DMS79 treated with DMSO at 0.1 percent for 48 hours (cell line): ENCODE measurements at places on chromosomes 2 and 18.
A peak's percentile ranks its signal among the peaks of the same experiment; 100 is the strongest.

- DNase-seq = peak; percentile 74
Measured at GRCh38 chr2:45874344-45874743, 222.9 kb downstream of the PRKCE start.

- DNase-seq = peak; percentile 18
Measured at GRCh38 chr2:27863146-27863545, 27.0 kb downstream of the RBKS start.

DNA sequence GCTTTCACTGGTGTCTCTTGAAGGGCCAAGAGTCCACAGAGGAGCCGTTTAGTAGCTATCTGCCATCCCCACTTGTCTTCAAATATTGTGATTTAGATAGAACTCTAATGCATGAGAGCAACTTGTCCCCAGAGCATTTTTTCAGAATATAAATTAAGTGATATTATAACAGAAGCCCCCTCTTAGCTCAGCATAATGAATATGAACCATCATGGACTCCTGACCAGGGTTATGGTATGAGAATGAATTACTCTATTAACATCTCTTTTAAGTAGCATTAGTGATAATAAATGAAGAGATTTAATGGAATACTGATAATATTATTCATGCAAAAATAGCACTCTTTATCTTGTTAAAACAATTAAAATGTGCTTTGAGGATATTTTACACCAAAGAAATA is 709.6 kb downstream of the GALR1 start:
- DNase-seq = no peak

DNA sequence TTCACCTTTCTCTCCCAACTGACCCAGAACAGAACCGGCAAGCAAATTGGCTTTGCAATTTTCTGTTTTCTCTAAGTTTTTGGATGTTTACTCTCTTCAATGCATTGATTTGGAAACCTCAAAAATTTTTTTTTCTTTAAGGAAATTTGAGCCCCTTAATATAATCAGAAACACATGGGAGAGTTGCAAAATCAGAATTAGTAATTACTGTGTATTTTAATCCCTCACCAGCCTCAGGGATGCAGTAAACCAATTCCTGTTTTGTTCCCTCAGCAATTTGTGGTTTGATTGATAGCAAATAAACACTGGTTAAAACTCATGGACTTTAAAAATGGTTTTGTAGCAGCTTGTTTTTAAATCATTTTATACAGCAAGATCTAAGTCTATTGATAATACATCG is 281.5 kb downstream of the NEDD4L start:
- DNase-seq = no peak

DNA sequence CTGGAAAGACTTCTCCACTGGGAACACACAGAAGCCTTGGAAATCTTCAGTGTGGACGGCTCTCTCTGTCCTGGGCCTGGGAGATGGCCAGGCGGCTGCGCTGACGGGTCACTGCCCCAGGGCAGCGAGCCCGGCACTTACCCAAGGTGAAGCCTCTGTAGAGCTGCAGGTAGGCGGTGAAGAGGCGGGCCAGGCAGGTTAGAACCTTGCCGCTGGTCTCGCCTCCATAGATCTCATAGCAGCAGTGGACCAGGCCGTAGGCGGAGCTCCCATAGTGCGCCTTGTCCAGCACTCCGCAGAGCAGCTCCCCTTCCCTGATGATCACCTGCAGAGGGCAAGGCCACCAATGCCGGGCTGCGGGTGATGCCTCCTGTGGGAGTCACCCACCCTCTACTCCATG is 53.0 kb downstream of the POLR1A start:
- DNase-seq = no peak

GRCh38 chr2:63796366-63796765 is 45.3 kb upstream of the UGP2 start:
- DNase-seq = no peak

DNA sequence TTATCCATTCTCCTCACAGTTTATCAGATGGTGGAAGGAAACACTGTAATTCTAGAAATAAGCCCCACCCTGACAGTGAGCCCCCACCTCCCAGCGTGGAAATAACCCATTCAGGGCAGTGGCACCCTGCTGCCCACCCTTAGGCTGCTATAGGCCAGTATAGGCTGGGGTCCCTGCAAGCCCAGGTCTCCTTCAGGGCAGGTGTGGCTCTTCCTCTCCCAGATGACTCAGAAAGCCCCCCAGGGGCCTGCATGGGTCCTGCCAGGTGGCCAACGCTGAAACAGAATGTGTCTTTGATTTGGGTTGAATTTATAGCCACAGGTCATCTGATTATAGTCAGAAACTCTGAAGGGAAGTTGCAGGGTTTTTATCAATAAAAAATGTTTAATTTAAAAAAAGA is 136.4 kb downstream of the SH3RF3 start:
- no peak for DNase-seq

- peak; percentile 73 for DNase-seq
Measured at GRCh38 chr18:49813069-49813318, 339 bp downstream of the ACAA2 start.

DNA sequence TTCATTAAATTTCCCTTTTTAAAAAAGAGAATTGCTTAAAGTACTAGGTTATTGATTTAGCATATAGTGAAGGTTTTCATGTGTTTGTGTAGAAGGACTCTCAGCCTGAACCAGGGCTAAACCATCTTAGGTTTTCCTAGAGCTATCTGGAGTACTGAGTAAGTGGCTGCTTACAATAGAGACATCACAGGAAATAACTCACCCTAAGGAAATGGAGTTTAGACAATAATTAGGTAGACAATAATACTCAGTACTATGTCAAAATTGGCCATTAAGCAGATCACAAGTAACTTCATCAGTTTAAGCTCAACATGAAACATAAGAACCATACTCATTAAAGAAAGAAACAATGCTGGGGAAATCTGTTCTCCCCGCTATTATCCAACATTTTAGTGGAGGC is 240.0 kb downstream of the RND3 start:
- no peak for DNase-seq

DNA sequence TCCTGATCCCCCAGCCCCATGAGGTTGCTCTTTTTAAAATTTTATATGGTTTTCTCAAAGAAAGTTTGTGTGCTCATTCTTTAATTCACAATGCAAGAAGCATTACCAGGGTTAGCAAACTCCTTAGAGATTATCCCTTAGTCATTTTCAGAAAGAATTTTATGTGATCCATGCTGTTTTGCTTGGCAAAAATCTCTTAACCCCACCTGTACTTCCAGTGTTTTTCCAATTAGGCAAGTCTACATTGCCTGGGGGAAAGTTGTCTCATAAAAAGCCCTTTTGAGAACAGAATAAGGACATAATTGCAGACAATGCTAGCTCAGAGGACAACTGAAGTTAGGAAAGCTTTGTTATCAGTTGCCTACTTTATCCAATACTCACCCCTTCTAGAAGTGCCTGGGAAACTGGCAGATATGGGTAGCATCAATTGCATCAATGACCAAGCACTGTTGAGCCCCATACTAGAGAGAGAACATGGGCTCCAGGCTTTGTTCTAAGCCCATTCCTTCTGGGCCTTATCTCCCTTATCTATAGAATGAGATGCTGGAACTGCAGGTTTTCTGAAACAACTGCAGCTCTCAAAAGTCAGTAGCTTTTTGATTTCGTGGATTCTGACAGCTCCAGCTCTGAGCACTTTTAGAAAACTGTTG is 265.9 kb upstream of the SPHKAP start:
- DNase-seq = peak; percentile 79

GRCh38 chr2:20625491-20626391 is 25.2 kb downstream of the HS1BP3 start:
- peak; percentile 26 for DNase-seq

- DNase-seq = no peak
Measured at GRCh38 chr2:127220102-127220767, at the start of gene CYP27C1. CYP27C1 (minus strand) TSS chr2:127220299; CDS start chr2:127220270, 29 bp downstream.

DNA sequence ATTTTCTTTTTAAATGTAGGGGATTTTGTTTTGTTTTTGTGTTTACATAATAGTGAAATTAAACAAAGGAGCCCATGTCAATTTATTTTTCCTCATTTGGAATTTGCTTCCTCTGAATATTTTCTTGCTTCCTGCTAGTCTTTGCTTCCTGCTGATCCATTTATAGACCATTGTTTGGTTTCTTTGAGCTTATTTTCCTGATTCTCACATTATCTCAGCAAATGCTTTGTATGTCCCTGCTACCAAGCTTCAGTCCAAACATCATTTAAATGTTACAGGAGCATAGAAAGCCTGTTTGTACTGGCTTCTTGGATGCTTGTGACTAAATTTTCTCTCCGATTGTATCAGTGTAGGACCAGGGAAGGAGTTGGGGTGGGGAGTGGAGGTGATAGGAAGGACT is 127.3 kb upstream of the IL1R2 start:
- no peak for DNase-seq

- DNase-seq = no peak
Measured at GRCh38 chr2:172282944-172283343, 144.4 kb upstream of the ITGA6 start.

DNA sequence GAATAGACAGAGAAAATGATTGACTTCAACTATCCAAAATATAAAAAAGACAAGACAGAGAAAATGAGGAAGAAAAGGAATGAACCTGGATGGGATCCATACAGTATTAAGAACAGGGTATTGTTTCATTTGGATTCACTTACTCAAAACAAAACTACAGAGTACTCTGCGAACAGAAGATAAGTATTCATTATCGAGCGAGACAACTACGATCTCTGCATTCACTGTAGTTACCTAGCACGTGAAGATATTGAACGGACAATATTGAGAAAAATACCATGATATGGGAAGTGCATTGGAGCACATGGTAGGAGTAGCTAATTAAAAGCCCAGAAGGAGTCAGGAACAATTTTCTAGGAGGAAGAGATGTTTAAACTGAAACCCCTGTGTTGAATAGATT is 1.0 kb upstream of the ORC2 start:
- peak; percentile 52 for DNase-seq

- DNase-seq = no peak
Measured at GRCh38 chr2:69087211-69087911, 74.4 kb downstream of the ANTXR1 start.

GRCh38 chr18:55064760-55065159 is 105.5 kb upstream of the CCDC68 start:
- DNase-seq = no peak

GRCh38 chr2:150296770-150297546 is 190.5 kb downstream of the RND3 start:
- DNase-seq = no peak

GRCh38 chr2:199364153-199364552 is 93.6 kb downstream of the SATB2 start:
- no peak for DNase-seq

DNA sequence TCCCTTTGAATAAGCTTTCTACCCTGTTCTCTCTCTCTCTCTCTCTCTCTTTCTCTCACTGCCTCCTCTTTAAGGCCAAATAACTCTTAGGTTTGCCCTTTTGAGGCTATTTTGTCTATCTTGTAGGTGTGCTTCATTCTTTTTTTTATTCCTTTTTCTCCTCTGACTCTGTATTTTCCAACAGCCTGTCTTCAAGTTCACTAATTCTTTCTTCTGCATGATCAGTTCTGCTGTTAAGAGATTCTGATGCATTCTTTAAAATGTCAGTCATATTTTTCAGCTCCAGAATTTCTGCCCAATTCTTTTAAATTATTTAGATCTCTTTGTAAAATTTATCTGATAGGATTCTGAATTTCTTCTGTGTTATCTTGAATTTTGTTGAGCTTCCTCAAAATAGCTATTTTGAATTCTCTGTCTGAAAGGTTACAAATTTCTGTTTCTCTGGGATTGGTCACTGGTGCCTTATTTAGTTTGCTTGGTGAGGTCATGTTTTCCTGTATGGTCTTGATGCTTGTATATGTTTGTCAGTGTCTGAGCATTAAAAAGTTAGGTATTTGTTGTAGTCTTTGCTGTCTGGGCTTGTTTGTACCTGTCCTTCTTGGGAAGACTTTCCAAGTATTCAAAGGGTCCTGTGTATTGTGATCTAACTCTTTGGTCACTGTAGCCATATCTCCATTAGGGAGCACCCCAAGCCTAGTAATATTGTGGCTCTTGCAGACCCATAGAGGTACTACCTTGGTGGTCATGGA is 35.4 kb upstream of the DYNC1I2 start:
- DNase-seq = no peak

GRCh38 chr2:130327703-130328527 is 14.8 kb upstream of the IMP4 start:
- DNase-seq = peak; percentile 15
